ENCODE measurements at places on chromosomes 6 and 20. TPM values are rescaled to one million over a fixed set of nuclear protein-coding genes. Genes with fewer than 3 reads are reported as not detected.

PRR18 gene
- not detected for total RNA-seq

BAG2 gene
- total RNA-seq, result 13.1 TPM

MUC21 gene
- total RNA-seq, result not detected

MROH8 gene
- 1.3 TPM for total RNA-seq

NR2E1 gene
- not detected for total RNA-seq

SYNDIG1 gene
- total RNA-seq, result not detected

ECT2L gene
- not detected for total RNA-seq

BCAS1 gene
- not detected for total RNA-seq

Measured in activated CD4-positive, alpha-beta T cell treated with anti-CD3 and anti-CD28 coated beads, Interleukin-2, amount 10 ng/mL, durations not matched to agents 24 days and 14 days (primary cell).